ENCODE measurements at places on chromosomes 6 and 20.

DNA sequence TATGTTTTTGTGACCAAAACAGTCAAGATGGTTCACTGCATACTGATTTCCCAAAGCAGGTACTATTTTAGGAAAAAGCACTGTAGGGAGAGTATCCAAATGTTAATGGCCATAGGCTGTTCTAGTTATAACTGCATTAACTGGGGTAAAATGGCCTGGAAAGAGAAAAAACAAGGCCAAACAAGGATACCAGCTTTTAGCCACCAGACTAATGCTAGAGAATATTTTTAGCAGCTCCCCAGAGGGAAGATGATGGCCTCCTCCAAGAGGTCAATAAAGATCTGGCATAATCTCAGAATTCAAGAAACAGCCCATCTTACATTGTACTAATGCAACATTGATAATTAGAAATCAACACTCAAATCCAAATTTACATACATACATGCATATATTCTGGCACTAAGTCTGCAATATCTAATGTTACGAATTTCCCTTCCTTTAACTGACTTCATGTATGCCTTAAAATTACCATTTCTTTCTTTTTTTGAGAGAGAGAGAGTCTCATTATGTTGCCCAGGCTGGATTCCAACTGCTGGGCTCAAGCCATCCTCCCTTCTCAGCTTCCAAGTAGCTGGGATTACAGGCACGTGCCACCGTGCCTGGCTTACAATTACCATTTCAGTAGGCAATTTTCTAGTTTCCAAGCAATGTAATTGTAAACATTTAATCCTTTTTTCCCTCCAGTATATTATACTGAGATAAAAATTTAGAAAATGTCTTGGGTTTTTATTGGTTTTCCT, 9.3 kb downstream of the COX7A2 start:
- no peak for DNase-seq

- DNase-seq: no peak
Measured at GRCh38 chr6:108654465-108655106, 93.9 kb downstream of the FOXO3 start.

GRCh38 chr6:163338671-163339405, 75.7 kb upstream of the QKI start:
- peak; percentile 76 for DNase-seq

DNA sequence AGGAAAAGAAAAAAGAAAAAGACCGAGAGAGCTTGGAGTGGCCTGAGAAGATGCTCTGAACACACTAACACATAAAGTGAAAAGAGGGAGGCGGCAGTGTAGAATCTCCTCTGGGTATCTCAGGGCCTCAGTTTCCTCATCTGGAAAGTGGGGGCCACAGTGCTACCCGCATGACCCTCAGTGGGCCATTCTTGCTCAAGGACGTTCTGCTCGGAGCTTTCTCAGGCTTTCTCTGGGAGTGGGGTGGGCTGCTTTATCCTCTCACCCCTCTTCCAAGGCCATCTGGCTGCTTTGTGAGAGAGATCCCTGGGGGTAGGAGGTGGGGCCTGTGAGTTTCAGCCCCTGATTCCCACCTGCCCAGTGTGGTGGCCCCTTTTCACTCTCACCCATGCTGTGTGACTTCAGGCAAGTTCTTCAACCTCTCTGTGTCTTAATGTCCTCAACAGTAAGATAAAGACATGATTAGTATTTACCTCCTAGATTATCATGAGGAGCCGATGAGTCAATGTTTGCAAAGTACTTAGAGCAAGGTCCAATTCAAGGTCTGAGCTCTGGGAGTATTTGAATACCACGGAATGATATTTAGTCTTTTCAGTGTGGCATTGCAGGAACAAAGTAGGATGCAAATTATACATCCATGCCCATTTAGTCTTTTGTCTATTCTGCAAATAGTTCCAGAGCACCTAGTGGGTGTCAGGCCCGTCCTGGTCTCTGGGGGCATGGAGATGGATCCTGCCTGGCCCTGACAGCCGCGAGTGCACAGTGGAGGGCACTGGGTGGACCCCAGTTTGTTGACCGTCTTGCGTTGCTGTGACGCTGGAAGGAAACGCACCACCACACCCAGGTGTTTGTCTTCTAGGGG, 34.3 kb downstream of the SRC start:
- no peak for DNase-seq

- DNase-seq: no peak
Measured at GRCh38 chr20:3787324-3788014, 929 bp upstream of the CENPB start.

Data from skeletal muscle cell (primary cell).